GM06990 (cell line): ENCODE measurements at places on chromosomes 5 and 9.

DNA sequence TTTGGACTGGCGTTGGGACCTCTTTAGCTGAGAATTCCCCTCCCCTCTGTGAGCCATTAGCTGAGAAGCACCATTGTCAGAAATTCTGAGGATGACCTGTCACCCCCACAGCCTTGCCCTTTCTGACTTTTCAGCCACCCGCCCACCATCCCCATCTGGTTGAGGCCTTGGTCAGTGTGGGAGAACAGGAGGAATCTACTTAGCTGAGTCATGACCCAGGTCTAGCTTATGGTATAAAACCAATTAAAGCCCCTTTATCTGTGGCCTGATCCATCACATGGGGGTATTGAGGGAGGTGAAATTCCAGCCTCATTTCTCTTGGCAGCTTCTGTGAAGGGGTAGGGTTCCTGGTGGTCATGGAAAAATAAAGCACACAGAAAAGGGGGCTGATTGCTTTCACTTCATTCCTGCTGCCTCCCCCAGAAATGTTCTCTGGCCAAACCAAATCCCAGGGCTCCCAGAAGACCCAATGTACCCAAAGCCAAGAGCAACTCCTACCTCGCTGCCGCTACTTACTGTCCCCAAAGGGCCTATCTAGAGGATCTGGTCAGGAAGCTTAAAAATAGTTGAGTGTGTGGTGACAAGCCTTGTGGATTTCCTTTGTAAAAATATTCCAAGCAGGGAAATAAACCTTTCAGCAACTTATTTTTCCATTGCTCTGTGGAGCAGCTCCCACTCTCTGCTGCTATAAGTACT is 174.8 kb upstream of the TNC start:
- no peak for DNase-seq

- no peak for DNase-seq
Observed at GRCh38 chr5:56088967-56089829, 94.4 kb upstream of the IL6ST start.

GRCh38 chr5:90983711-90984124 is 399.4 kb downstream of the ARRDC3 start:
- no peak for DNase-seq

GRCh38 chr5:14017904-14018303 is 73.4 kb upstream of the DNAH5 start:
- no peak for DNase-seq

GRCh38 chr5:139676951-139677735 is 29.0 kb downstream of the CXXC5 start:
- DNase-seq: no peak

GRCh38 chr9:129353697-129354336 is 175.8 kb upstream of the IER5L start:
- DNase-seq: no peak

DNA sequence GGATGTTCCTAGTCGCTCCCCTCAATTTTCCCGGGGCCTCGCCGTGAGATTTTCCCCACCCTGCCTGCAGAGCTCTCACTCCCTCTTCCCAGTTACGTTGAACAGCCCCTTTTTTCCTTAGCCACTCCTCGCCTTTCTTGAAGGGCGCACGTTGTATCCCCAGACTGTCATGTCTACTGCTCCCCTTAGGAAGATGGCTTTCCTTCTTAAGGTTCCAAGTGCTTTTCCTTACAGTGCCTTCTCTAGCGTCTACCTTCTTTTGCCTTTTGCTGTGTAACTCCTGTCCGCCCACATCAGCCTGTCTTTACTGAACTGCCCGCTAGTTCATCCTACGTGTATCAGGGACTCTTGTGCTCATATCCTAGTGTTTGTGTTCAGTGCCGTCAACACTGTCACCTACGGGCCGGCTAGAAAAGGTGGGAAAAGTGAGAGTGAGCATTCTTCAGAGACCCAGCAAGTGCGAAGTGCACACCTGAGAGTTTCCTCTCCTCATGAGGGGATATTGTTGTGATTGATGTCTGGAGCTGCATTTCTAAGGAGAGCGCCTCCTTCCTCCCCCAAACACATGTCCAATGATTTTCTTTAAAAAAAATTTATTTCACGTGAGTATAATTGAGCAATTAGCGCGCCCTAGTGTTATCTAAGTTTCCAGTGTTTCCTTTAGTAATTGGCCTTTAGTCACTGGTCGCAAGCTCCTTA is 764 bp downstream of the CAMLG start:
- DNase-seq: peak; percentile 20

GRCh38 chr5:128062172-128062746 is 21.3 kb upstream of the SLC12A2 start:
- no peak for DNase-seq

- DNase-seq: no peak
Observed at GRCh38 chr9:109341561-109341960, 20.7 kb upstream of the EPB41L4B start.

- DNase-seq: no peak
Observed at GRCh38 chr9:2255128-2255527, 240.0 kb downstream of the SMARCA2 start.

- no peak for DNase-seq
Observed at GRCh38 chr5:57335092-57335660, 147.4 kb downstream of the ACTBL2 start.

GRCh38 chr5:148938522-148938882 is 112.1 kb downstream of the ADRB2 start:
- DNase-seq: no peak

GRCh38 chr5:113809626-113810025 is 296.1 kb downstream of the YTHDC2 start:
- DNase-seq: no peak

DNA sequence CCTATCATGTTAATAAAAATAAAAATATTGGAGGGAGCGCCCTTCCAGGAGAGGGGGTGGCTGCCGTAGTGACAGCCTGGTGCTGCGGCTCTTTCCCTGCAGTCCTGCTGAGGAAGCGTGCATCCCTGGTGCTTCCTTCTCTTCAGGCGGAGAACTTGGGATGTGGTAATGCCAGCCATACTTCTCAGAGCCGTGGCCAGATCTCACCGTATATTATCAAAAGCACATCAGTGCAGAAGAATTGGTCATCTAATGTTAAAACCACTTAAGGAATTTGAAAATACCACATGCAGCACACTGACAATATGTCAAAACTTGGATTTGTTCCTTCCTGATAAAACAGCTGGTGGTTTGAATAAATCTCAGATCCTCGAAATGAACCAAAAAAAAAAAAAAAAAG is 17.7 kb downstream of the C9orf40 start:
- no peak for DNase-seq

DNA sequence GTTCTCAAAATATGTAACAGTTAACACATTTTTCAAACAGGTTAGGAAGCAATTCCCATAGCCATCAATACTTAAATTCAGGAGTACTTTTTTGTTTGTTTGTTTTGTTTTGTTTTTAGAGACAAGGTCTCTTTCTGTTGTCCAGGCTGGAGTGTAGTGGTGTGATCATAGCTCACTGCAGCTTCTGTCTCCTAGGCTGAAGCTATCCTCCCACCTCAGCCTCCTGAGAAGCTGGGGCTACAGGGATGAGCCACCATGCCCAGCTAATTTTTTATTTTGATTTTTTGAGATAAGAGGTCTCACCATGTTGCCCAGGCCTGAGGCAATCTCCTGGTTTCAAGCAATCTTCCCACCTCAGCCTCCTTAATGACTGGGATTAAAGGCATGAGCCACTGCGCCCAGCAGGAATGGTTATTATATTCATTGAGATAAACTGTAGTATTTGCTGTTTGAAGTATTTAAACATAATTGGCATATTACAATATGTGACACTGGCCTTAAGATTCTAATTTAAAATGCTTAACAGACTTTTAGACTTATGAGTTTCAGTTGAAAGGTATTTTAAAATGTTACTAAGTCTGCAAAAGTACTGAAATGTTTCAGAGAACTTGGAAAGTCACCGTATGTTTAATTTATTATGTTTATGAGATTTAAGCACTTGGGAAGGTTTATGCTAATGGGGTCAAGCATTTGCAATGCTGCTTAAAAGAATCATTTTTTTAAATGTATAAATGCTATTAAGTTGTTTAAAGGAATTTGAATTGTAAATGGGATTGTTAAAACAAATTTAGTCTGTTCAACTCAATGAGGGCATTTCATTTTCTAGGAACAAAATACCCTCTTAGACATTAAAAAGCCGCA is 17.0 kb downstream of the UTP15 start:
- DNase-seq: no peak

- no peak for DNase-seq
Observed at GRCh38 chr5:16869821-16870796, 66.0 kb downstream of the MYO10 start.

DNA sequence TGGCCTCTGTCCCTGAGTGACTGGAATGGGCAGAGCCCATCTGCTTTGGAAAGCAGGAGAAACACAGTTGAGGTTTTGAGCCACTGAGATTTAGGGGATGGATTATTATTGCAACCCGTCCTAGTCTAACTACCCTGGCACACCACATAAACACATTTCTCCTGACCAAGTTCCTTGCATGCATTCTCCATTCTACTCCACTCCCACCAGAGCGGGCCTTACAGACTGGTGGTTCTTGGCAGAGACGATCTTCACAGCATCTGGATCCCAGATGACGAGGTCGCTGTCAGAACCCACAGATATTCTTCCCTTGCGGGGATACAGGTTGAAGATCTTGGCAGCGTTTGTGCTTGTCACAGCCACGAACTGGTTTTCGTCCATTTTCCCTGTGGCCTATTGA is 111.0 kb downstream of the DPYSL3 start:
- DNase-seq: no peak

GRCh38 chr5:137128012-137128411 is 371.1 kb downstream of the SPOCK1 start:
- no peak for DNase-seq

DNA sequence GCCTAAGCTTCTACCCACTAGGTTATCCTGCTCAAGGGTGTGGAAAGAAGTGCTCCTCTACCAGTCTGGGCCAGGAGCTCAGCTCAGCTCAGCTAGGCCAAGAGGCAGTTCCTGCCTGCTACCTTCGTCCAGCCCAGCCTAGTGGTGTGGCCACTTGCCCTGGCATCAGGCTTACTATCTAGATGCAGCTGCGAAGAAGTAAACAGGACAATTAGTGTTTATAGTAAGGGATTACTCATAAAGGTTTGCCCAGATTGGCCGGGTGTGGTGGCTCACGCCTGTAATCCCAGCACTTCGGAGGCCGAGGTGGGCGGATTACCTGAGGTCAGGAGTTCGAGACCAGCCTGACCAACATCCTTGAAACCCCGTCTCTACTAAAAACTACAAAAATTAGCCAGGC is 12.8 kb upstream of the SPATA24 start:
- no peak for DNase-seq

GRCh38 chr9:128992995-128993394 is 35.1 kb downstream of the SH3GLB2 start:
- no peak for DNase-seq

DNA sequence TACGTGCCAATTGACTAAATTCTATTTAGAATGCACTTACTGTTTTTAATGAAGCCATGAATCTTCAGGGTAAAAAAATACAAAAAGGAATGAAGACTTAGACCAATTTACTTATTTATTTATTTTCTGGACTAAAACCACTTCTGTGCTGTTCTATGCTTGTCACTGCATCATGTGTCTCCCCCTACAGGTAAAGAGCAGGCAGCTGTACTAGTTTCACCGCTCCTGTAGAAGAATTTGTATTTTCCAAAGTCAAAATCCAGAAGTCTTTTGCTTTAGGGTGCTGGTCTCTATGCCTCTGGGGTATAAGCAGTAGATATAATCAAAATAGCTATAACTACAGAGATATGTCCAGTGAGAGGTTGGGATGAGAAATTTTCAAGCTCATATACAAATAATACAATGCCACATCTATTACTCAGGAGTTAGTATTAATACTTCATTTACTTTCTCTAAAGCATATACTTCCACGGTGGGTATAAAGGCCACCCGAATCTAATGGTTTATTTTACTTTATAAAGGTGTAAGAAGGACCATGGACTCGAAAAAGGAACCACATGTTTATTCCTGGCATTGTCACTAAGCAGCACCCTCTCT is 591.5 kb downstream of the RAB3C start:
- no peak for DNase-seq

DNA sequence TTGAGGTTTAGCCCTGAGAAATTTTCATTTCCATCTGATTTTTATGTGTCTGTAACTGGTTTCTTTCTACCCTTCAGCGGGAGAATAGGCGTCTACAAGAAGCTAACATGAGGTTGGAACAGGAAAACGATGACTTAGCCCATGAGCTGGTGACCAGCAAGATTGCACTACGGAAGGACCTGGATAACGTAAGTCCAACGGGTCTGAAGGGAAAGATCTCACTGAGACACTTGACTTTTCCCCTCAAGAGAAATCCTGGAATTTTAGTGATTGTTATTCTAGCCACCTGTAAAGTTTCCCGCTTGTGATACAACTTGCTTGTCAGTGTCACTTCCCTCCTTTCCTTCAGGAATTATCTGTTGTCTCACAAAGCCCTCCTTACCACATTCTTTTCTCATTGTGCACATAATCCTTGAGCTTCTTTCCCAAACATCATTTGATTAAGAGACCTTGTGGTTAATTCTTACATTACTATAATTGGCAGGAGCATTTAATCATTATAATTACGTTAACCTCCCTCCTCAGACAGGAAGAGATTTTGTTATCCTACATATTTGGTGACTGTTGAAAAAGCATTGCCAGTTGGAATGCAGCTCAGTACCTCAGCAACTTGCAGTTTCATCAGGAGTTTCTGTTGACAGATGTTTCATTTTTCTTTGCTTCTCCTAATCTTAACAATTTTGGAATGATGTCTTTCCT is 56.9 kb downstream of the GPR21 start:
- no peak for DNase-seq

DNA sequence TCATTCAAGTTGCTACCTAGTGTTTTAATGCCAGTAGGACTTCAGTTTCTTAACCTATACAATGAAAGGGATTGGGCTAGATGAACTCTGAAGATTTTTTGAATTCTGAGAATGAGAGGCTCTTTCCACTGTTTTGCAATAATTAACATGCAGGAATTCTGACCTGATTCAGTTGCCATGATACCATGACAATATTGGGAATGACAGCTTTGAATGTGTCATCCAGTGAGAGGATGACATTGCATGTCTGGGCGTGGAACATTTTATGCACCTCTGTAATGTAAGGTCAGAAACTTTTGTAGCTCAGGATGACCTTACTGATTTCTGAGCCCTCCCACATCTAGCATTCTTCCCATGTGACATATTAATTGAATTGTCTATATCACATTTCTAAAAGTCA is 30.6 kb upstream of the SPINK5 start:
- DNase-seq: no peak

DNA sequence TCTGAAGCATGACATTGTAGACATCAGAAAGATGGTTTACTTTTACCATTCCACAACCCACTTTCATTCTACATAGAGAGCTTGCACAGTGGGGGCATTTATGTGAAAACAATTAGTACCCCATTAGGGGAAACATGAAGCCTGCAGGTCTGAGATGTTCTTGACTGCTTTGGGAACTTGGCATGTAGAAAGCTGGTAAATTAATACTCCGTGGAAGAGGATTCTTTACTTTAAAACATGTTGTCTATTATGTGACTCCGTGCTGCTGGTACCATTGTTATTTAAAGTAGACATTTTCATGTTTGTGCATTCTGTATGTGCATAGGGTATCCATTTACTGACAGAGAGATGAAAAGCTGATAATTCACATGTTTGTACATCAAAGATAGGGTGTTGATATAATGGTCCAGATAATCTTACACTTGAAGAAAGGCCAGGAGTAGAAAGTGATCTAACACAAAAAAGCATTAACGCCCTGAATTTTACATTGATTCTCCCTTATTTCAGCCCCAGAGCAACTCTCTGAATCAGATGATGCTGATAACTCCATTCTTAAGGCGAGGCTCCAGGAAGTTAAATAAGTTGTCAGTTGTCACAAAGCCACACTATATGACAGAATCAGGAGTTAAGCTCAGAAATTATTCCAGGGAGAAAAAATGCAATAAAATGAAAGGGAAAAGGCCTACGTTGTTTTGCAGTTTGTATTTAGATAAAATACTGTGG is 50.1 kb upstream of the CD180 start:
- no peak for DNase-seq

GRCh38 chr9:130183133-130183762 is 11.0 kb downstream of the NCS1 start:
- DNase-seq: no peak
